ENCODE measurements at places on chromosomes 11 and 22.

DNA sequence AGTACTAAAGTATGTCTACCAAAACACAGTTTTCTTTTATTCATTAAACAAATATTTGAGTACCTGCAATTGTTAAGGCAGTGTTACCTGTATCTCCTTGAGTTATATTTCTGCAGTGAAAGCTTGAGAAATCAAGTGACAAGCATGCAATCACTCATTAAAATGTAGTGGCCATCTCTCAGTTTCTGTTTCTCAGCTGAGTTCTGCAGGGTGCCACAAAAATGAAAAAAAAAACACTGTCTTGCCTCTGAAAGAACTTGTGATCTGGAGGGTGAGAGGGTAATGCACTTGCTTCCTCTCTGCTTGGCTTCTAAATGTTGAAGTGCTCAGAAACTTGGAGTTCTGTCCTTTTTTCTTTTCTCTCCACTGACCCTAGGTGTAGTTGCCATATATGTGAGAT lies 6.8 kb downstream of the QSER1 start:
- H3K36me3 ChIP-seq: no peaks in the 10 kb centered on the region
- DNase-seq: no peak
- no peak overlapping the region for H3K4me3 ChIP-seq

DNA sequence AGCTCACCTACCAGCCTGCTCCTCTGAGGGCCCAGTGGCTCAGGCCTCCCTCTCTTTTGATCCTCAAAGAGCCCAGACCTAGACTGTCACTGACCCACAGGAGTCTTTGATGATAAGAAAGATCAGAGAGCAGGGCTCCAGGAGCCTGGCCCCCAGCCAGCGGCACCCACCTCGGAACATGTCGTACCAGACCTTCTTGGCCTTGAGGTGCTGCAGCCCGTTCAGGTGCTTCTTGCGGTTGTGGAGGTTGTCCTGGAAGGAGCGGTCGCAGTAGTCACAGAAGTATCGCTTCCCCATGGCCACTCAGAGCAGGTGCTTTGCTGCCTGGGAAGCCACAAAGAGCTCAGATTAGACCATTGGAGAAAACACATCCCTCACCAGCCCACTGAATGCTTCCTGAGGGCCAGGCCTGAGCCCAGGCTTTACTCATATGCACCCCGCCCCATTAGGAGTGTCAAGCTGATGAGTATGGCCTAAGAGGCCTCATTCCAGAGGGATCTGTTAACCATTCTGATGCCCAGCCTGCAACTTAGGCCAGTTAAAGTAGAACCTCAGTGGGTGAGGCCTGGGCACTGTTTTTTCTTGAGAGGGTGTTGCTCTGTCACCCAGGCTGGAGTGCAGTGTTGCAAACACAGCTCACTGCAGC lies 18.4 kb downstream of the ZMAT5 start:
- no peak for DNase-seq
- no peaks in the 10 kb centered on the region for H3K4me1 ChIP-seq
- H3K4me3 ChIP-seq: no peak overlapping the region
- H3K27ac ChIP-seq: no peak overlapping the region
- H3K27me3 ChIP-seq: no peaks in the 10 kb centered on the region
- peaks cover 25% of the 10 kb centered on the region for H3K36me3 ChIP-seq

- no peak overlapping the region for H3K4me3 ChIP-seq
- peaks cover 5% of the 10 kb centered on the region for H3K4me1 ChIP-seq
- no peaks in the 10 kb centered on the region for H3K27me3 ChIP-seq
Measured at GRCh38 chr11:88404391-88404790, 66.9 kb upstream of the CTSC start.

- H3K27ac ChIP-seq: no peak overlapping the region
- no peak for DNase-seq
- no peak overlapping the region for H3K4me3 ChIP-seq
- no peaks in the 10 kb centered on the region for H3K36me3 ChIP-seq
Measured at GRCh38 chr11:67404515-67405195, 772 bp downstream of the TBC1D10C start.

DNA sequence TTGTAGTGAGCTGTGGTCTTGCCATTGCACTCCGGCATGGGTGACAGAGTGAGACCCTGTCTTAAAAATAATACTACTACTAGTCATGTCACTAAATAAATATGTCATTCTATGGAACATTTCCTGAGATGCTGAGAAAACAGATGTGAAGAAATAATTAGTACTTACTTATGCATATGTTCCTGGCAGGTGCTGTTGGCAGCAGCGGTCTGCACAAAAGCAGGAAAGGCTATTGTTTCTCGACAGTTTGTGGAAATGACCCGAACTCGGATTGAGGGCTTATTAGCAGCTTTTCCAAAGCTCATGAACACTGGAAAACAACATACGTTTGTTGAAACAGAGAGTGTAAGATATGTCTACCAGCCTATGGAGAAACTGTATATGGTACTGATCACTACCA lies 8.8 kb downstream of the ARCN1 start:
- no peak overlapping the region for H3K4me3 ChIP-seq
- peaks cover 33% of the 10 kb centered on the region for H3K36me3 ChIP-seq
- H3K4me1 ChIP-seq: peaks cover 6% of the 10 kb centered on the region
- no peaks in the 10 kb centered on the region for H3K27me3 ChIP-seq
- DNase-seq: no peak
- peak overlapping the region; percentile 24 for H3K27ac ChIP-seq

DNA sequence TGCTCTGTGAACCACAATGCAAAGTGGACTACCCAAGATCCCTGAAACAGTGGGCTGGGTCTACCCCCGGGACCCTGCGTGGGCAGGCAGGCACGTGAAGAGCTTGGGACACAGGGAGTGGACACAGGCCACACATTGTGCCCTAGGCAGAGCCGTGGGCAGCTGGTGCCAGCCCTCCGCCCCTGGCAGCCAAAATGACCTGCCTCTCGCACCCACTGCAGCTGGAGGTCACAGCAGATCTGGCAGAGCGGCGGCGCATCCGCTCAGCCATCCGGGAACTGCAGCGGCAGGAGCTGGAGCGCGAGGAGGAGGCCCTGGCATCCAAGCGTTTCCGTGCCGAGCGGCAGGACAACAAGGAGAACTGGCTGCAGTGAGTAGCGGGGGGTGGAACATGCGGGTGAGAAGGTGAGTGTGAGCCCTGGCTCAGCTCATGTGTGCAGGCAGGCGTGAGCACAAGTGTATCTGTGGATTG lies 6.7 kb downstream of the SMTN start:
- H3K36me3 ChIP-seq: peaks cover 72% of the 10 kb centered on the region
- H3K27me3 ChIP-seq: no peaks in the 10 kb centered on the region
- peak overlapping the region; percentile 98 for H3K27ac ChIP-seq
- H3K4me3 ChIP-seq: peak overlapping the region; percentile 70
- H3K4me1 ChIP-seq: peaks cover 76% of the 10 kb centered on the region
- no peak for DNase-seq

GRCh38 chr22:32181043-32181442 lies 21.9 kb upstream of the C22orf42 start:
- no peaks in the 10 kb centered on the region for H3K27me3 ChIP-seq
- H3K4me1 ChIP-seq: no peaks in the 10 kb centered on the region
- no peak for DNase-seq
- H3K36me3 ChIP-seq: no peaks in the 10 kb centered on the region
- H3K27ac ChIP-seq: no peak overlapping the region

- H3K4me3 ChIP-seq: no peak overlapping the region
- DNase-seq: no peak
- peaks cover 7% of the 10 kb centered on the region for H3K4me1 ChIP-seq
- H3K27ac ChIP-seq: peak overlapping the region; percentile 66
Measured at GRCh38 chr11:10379426-10379825, 74.6 kb downstream of the ADM start.

DNA sequence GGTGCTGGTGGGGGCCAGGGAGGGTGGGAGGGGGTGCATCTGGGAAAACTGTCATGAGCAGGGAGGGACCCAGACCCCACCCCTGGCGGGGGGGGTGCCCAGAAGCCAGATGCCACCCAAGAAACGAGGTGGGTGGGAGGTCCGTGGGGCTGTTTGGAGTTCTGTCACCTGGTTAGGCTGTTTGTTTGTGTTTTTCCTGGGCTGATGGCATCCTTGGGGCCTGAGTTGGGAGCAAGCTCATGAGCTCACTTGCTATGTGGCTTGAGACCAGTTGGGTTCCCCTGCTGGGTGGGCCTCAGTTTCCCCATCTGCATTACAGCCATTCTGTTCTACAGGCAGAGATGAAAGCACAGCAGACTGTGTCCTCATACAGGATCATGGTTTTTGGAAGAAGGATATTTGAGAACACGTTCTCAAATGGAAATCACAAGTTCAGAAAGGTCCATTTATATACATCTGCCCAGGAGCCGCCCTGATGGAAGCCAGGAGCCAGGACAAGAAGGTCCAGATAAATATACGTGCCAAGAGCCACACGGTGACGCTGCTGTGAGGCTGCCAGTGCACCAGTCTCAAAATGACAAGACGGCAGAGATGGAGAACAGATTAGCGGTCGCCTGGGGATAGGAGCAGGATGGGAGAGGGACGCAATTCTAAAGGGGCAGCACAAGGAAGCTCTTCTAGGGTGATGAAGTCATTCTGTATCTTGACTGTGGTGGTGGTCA lies 312.9 kb downstream of the MN1 start:
- H3K4me1 ChIP-seq: peaks cover 5% of the 10 kb centered on the region
- no peaks in the 10 kb centered on the region for H3K27me3 ChIP-seq
- H3K4me3 ChIP-seq: no peak overlapping the region
- no peaks in the 10 kb centered on the region for H3K36me3 ChIP-seq
- peak overlapping the region; percentile 15 for H3K27ac ChIP-seq

GRCh38 chr22:27952779-27953178 lies 33.7 kb upstream of the PITPNB start:
- H3K4me1 ChIP-seq: peaks cover 6% of the 10 kb centered on the region
- no peaks in the 10 kb centered on the region for H3K27me3 ChIP-seq
- no peak for DNase-seq

DNA sequence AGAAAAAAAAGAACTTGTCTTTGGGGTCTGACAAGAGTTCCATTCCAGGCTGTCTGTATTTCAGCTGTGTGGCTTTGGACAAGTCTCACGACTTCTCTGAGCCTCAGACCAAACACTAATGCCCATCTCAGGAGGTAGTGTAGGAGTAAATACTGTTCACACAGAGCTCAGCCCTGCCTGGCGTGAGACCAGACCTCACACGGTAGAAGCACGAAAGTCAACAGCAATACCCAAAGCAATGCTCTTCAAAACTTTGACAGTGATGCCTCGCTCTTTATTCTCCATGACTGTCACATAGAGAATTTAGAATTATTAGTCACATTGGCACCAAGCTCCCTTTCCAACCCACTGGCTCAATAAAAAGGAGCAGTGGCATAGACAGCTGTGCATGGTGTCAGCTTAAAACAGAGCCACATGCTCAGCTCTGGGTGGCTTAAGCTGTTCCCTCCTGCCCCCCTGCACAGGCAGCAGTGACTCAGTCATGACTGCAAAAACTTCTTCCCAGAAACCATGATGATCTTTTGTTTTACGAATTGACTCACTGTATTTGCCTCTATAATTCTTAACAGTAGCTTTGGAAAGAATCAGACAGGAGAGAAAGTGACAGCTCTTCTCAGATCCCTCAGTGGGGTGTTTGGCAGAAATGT lies 74.0 kb upstream of the PHF21B start:
- no peak for DNase-seq
- no peaks in the 10 kb centered on the region for H3K27me3 ChIP-seq
- H3K27ac ChIP-seq: no peak overlapping the region
- no peaks in the 10 kb centered on the region for H3K4me1 ChIP-seq
- H3K4me3 ChIP-seq: no peak overlapping the region

- H3K4me1 ChIP-seq: no peaks in the 10 kb centered on the region
- no peaks in the 10 kb centered on the region for H3K36me3 ChIP-seq
- H3K27ac ChIP-seq: no peak overlapping the region
- H3K27me3 ChIP-seq: no peaks in the 10 kb centered on the region
- H3K4me3 ChIP-seq: no peak overlapping the region
- DNase-seq: no peak
Measured at GRCh38 chr22:24510637-24511625, 15.8 kb downstream of the UPB1 start.

- no peaks in the 10 kb centered on the region for H3K36me3 ChIP-seq
- H3K4me3 ChIP-seq: peak overlapping the region; percentile 78
- no peak overlapping the region for H3K27ac ChIP-seq
- peaks cover 4% of the 10 kb centered on the region for H3K4me1 ChIP-seq
- peak; percentile 71 for DNase-seq
Measured at GRCh38 chr11:36376888-36377758, 81.0 kb downstream of the PRR5L start.

- no peak for DNase-seq
- H3K36me3 ChIP-seq: no peaks in the 10 kb centered on the region
- no peak overlapping the region for H3K27ac ChIP-seq
- no peak overlapping the region for H3K4me3 ChIP-seq
- H3K27me3 ChIP-seq: no peaks in the 10 kb centered on the region
Measured at GRCh38 chr11:15490535-15490934, 375.8 kb downstream of the INSC start.

DNA sequence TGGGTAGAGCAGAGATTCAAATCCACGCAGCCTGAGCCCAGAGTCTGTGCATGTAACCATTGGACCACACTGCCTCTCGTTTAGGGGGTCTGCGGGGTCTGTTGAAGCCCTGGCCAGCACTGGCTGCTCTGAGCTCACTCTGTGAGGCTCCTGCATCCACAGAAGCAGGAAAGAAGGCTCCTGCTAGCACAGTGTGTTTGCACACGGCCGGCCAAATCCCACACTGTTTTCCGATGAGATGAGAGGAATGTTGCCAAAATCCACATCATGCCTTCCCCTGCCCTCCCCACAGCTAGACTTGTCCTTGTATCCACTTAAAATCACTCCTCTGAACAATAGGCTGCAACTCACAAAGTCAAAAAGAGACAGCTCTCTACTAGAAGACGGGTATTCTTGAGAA lies 10.6 kb upstream of the SLC22A12 start:
- no peak for DNase-seq
- no peak overlapping the region for H3K4me3 ChIP-seq
- H3K27me3 ChIP-seq: no peaks in the 10 kb centered on the region
- H3K27ac ChIP-seq: no peak overlapping the region
- no peaks in the 10 kb centered on the region for H3K36me3 ChIP-seq

DNA sequence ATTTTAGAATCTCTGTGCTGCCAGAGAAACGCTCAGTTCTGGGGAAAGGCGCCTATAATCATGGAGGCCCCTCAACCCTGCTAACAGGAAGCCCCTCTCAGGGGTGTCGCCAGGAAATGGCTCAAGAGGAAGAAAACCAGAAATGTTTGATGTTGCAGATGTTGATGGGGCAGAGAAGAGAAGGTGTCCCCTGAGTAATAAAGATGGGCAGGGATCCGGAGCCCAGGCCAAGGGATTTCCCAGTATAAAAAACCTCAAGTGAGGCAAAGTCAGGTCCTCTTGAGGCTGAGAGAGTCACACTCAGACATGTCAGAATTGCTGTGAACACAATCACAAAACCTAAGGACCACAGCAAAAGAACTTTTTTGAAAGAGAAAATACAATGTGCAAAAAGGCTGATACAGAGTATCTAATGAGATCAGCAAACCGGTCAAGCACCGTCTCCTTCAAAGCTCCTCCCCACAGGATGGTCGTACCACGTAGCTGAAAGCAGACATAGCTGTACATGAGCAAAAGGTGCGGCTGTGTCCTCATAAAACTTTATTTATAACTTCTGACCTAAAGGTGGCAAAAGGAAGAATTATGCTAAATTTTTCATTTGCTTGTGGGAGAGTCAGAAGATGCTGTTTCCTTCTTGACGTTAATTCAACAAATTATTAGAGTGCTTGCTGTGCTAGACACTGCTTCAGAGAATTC lies 12.2 kb downstream of the MOV10L1 start:
- no peak for DNase-seq
- no peak overlapping the region for H3K27ac ChIP-seq
- H3K4me3 ChIP-seq: no peak overlapping the region
